Dorsolateral prefrontal cortex (tissue), 122 donors: ENCODE measurements at places on chromosomes 7 and 10.

DNA sequence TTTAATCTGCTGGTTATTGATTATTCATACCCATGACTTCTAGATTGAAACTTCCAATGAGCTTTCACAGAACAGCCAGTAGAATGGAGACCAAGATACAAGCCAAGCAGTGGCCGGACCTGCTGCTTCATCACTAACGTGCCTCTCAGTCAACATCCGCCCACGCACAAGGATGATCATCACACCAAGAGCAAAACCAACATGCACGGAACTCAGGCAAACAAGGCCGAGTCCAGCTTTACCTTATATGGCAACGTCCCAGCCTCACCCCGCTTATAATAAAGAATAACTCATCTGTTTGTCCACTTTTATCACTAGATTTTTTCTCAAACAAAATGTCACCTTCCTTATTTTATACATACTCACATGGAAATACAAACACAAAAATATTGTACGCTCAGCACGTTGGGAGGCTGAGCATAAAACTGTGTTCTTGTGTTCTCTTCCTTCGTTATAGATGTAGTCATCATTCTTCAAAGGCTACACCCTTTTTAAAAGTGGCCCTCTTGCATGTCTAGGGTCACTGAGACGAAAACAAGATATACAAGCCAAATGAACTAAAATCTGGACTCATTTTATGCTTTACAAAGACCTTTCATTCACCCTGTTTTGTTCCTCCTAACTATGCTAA, 122.7 kb downstream of the SFMBT2 start:
- DNase-seq = no peak

- no peak for DNase-seq
These were observed 995 bp upstream of the CLDN3 start for GRCh38 chr7:73770860-73771670.

- no peak for DNase-seq
These were observed 23.9 kb upstream of the GPR26 start for GRCh38 chr10:123642293-123642692.

GRCh38 chr7:31126976-31127375, 74.9 kb downstream of the ADCYAP1R1 start:
- DNase-seq = no peak

DNA sequence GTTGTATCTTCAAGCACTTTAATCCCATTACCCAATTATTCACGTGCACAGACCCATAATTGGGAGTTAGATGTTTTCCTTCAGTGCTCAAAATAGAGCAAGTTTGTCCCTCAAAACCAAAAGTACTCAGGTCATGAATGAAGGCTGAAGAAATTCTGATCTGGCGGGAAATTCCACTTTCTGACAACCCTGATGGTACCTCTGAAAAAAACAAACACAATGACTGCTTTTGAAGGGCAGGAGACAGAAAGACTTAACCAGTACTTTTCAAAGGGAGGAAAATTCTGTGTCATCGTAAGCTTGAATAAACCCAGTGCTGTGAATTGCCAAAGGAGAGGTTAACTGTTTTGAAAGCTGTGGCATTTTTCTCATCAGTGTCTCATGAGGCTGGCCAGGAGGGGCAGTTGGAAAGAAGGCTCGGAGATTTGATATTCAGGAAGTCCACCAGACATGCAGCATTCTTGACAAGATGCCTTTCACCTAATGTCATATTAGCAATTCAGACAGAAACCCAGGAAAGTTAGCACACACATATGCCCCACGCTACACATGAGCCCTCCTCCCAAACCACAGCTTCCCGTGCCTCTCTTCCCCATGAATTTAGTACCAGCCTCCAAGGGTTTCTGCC, 347.0 kb downstream of the KCNMA1 start:
- DNase-seq = no peak

GRCh38 chr7:96962221-96962885, 43.0 kb upstream of the DLX6 start:
- DNase-seq = no peak
